ENCODE measurements at places on chromosomes 6 and 20.

DNA sequence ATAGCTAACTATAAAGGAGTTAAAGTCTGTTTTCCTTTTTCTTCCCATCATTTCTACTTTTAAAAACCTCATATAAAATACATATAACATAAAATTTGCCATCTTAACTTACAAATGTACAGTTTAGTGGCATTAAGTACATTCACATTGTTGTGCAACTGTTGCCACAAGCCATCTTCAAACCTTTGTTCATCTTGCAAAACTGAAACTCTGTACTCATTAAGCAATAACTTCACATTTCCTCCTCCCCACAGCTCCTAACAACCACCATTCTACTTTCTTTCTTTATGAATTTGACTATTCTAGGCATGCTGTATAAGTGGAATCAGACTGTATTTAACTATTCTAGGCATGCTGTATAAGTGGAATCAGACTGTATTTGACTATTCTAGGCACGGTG lies 4.5 kb downstream of the CCDC170 start:
- DNase-seq, result no peak

- no peak for DNase-seq
Measured at GRCh38 chr6:14889611-14890593, 356.0 kb upstream of the JARID2 start.

- DNase-seq, result no peak
Measured at GRCh38 chr6:20839630-20840029, 305.4 kb downstream of the CDKAL1 start.

- no peak for DNase-seq
Measured at GRCh38 chr20:57888591-57888990, 178.8 kb upstream of the PMEPA1 start.

DNA sequence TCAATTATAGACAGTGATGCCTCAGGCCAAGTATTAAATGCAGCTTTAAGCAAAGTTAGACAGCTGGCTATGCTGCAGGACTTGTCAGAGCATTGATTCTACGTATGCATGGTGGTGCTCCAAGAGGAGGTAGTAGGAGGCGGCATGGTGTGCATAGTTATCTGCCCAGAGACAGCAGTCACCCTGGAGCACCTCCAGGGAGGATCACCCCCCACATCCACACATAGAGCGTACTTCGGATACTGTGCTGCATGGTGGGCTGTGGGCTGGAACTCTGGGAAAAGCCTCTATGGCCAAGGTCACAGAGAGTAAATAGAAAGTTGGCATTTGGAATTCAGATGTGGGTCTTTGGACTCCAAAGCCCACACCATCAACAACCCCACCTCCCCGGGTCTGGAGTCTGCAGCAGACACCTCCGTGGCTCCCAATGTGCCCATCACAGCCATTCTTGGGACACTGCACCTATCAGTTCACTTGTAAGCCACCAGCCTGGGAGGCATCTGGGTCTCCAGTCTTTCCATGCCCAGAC lies 64.5 kb upstream of the STX16 start:
- no peak for DNase-seq

GRCh38 chr6:131980791-131981623 lies 29.8 kb upstream of the CCN2 start:
- no peak for DNase-seq

DNA sequence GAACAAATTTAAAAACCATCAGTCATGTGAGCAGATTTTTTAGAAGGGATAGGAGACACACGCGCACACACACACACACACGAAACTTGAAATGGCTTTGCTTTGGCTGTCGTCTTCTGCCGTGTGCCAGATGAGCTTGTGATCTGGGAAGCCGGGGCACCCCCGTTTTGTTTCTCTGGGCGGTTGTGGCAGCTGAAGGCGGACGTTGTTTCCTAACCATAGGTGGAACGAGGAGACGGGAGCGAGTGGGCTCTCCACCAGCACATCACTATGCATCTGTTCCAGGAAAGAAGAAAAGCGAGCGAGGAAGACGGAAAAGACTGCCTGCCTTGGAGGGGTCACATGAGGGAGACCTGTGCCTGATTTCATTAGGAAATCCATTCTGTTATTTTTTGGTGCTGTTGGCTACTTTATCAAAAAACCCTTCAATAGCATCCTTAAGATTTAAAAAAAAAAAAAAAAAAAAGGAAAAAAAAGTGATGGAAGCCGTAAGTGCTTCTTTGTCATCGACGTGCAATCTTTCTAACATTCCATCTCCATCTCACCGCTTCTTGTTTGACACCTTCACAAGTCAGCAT lies 142.1 kb downstream of the DTNBP1 start:
- DNase-seq, result no peak

- DNase-seq, result no peak
Measured at GRCh38 chr20:59451641-59452040, 151.2 kb downstream of the EDN3 start.

DNA sequence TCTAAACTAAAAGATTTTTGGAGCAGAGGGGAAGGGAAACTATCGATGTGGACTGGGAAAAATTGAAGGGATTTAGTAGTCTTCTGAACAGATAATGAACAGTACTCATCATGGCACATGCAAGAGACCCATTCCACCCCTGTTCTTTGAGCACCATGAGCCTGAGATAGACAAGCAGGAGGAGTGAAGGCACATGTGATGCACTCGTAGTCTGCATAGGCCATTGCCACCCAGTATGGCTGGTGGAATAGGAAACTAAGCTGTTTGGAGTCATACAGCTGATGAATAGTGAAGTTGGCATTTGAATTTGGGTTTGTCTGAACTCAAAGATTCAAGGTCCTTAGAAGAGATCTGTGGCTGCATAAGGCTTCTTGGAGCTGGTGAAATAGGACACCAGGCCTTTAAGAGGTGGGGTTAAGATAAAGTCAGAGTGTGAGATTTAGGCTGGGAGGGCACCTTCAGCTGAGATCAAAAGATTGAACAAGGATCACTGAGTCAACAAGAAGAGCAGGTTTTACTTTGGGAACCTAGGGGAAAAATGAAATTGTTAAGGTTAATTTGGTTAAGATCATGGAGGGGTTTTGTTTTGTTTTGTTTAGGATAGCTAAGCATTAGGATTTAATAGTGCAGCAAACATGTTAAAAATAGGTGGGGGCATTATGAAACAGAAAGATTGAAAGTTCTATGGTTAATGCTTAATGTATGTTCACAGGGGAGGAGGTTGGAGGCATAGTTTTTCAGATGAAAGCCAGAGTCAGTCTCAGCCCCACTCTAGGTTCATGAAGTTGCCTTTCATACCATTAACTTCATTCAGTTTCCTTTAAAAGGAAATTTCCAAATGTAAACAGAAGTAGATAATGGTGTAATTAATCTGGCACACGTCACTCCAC lies 148.8 kb downstream of the ARID1B start:
- no peak for DNase-seq

- DNase-seq, result no peak
Measured at GRCh38 chr6:113184291-113184690, 672.9 kb upstream of the MARCKS start.

GRCh38 chr20:62522748-62523396 lies 47.1 kb upstream of the GATA5 start:
- no peak for DNase-seq

DNA sequence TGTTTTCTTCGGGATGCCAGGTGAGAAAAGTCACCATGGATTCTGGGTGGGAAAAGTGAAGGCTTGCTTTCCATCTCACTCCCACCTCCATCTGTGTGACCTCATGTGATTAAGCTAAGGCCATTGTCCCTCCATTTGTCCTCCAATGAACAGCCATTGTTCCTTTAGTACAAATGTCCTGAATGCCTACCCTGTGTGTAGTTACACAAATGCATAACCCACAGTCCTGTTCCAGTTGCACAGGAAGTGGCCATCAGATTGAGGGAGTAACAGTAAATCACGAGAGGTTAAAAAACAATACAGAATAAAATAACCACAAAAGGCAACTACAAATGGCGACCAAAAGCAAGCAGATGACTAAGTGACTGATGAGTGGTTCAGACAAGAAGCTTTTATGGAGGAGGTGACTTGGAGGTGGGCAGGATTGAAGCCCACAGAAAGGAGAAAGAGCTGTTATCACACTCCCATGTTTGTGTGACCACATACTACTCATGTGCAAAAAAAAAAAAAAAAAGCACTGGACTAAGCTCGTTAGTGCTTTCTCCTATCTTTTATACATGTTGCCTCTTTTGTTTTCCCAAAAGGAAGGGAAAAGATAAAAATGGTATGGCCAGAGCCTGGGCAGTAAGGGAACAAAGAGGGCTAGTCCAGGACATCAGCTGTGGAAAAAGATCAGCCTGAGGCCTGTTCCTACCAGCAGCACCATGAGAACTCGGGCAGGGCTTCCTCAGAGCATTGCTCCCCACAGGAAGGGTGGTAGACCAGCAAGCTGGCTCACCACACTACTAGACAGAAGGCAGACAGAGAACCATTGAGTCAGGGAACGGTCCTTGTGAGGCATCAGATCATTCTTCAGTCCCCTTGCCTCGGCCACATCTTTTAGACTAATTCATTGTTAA lies 111.0 kb downstream of the TFAP2A start:
- no peak for DNase-seq

- peak; percentile 88 for DNase-seq
Measured at GRCh38 chr6:113172531-113172966, 684.6 kb upstream of the MARCKS start.

DNA sequence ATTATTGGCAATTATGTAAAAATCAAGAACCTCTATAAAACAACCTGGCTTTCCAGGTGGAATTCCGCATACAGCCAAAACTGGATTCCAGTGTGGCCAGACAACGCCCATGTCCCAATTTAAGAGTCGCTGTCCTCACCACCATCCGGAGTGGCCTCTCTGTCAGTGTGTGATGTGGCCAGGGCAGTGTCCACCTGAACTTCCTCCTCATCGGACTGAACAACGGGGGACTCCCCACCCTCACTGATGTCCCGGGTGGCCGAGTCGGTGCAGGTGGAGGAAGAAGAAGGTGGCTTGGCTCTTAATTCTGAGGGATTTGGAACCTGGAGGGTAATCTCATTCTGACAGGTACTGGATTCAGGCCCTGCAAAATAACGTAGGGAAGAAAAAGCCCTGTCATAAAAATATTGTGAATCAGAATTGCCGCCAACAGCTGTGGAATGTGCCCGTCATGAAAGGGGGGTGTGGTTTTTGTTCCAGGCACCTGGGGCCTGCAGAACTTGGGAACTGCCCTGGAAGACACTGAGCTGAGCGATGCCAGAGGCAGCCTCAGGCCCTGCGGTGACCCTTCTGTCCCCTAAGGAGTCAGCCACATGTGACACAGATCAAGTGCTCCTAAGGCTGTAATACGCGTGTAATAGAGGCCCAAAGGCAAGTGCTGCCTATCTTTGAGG lies 139.8 kb downstream of the DTNBP1 start:
- no peak for DNase-seq

DNA sequence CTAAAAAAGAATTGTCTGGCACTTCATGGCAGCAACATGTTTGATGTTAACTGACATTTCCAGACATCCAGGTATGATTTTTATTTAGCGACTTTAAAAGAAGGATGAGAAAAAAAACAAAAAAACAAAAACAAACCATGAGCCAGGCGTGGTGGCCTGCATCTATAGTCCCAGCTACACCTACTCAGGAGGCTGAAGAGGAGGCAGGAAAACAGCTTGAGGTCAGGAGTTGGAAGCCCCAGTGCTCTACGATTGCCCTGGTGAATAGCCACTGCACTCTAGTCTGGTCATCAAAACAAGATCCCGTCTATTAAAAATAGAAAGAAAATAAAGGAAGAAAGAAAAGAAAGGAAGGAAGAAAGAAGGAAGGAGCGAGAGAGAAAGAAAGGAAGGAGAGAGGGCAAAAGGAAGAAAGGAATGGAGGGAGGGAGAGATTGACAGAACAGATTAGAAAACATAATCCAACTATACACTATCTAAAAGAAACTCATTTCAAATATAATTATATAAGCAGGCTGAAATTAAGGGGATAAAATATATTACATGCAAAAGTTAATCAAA lies 141.6 kb downstream of the TRIM27 start:
- DNase-seq, result no peak
